ENCODE measurements at places on chromosomes 13 and 19. TPM values are rescaled to one million over a fixed set of nuclear protein-coding genes. Genes with fewer than 3 reads are reported as not detected.

IGSF23 gene
- total RNA-seq: 2.7 TPM

PRODH2 gene
- total RNA-seq: 0.20 TPM

PRX gene
- total RNA-seq: 1.0 TPM

HIPK4 gene
- total RNA-seq: not detected

IGLON5 gene
- total RNA-seq: 0.05 TPM

KLK14 gene
- total RNA-seq: not detected
